ENCODE measurements at places on chromosomes 12 and 14.

GRCh38 chr12:119486599-119487154, 106.9 kb upstream of the TMEM233 start:
- DNase-seq, result no peak

- DNase-seq, result no peak
These were observed 112.0 kb upstream of the PDZRN4 start for GRCh38 chr12:41076114-41076513.

DNA sequence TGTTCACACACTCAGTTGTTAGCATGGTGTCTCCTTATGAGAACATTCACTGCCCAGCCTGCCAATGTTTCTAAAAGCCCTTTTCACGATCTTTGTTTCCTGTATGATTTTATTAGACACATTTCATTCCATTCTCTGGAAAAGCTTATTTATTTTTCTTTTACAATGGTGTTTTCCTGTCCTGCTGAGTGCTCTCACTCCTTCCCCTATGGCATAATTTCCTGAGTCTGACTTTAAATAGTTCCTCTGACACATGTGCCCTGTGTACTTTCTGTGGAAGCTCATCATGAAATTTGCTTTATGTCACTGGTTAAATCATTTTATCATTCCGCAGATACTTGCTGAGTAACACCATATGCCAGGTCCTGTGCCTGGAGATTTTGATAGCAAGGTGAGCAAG, 612.0 kb downstream of the FLRT2 start:
- DNase-seq, result no peak

- no peak for DNase-seq
These were observed 65.2 kb downstream of the KDM2B start for GRCh38 chr12:121515615-121516014.

GRCh38 chr12:6276956-6277620, 33.4 kb upstream of the PLEKHG6 start:
- no peak for DNase-seq

DNA sequence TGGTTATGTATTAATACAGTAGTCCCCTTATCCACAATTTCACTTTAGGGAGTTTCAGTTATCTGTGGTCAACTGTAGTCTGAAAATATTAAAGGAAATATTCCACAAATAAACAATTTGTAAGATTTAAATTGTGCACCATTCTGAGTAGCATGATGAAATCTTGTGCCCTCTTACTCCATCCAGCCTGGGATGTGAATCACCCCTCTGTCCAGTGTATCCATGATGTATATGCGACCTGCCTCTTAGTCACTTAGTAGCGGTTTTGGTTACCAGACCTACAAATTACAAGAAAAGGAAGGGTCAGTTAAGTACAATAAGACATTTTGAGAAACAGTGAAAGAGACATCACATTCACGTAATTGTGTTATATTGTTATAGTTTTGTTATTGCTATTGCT, 39.9 kb upstream of the MDGA2 start:
- DNase-seq, result no peak

DNA sequence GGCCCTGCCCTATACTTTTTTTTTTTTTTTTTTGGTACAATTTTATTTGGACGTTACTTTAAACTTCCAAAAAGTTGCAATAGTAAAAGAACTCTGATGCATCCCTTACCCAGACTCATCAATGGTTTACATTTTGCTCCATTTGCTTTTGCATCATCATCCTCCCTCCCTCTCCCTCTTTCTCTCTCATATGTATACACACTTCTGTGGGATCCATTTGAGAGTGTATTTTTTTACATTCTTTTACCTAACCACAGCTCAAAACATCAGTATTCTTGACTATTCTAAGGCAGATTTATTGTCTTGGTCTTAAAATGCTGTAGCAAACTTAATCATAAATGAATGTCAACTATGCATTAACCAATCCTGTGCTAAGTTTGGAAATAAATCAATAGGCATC, 111.6 kb downstream of the PRICKLE1 start:
- DNase-seq, result no peak
